Epithelial cell of prostate (primary cell): ENCODE measurements at places on chromosomes 7 and 10.

GRCh38 chr10:104518891-104519290, 122.2 kb upstream of the SORCS3 start:
- DNase-seq: no peak

- peak; percentile 84 for DNase-seq
Measured at GRCh38 chr10:100006243-100006886, 3.4 kb downstream of the DNMBP start.

DNA sequence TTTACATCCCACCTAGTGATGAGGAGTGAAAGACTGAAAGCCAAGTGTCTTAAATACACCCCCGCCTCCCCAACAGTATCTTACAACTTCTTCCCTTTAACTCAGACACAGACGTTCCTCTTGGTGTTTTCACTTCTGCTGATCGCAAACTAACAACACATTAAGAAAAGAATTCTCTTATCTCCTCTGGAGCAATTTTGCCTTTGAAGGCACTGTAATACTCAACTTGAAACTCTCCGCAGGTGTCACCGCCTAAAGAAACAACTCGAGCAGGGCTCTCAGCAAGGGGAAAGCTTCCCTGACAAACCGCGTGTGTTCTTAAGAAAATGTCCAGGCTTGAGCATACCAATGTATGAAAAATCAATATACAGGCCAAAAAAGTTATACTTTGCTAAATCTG, 452 bp downstream of the SEMA3C start:
- no peak for DNase-seq

DNA sequence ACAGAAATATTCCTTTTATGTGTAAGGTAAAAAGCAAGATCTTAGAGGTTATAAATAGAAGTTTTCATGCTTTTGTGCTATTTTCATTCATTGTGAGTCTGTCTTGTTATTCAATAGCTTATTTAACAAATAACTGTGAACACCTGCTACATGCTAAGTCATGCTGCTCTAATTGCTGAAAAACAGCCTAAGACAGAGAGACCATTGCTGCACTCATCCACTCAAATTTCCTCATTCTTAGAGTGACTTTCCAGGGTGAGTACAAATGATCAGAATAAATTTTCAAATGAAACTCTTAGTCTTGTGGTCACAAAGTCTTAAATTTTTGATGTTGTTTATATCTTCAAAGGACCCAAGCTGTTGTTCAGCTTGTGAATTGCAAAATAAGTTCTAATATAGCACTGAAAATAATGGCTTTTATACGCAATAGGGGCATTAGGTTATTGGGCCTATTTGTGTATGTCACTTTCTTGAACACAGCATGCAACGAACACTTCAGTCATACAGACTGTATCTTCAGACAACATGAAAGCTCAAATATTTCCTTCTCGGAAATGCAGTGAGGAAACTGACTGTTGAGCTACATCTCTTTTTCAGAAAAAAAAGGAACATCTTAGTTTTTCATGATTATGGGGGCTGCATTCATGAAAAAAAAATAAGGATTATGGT, 247.9 kb upstream of the PCDH15 start:
- DNase-seq: no peak

GRCh38 chr10:102119417-102120141, 589 bp downstream of the LDB1 start:
- no peak for DNase-seq

- DNase-seq: no peak
Measured at GRCh38 chr10:23343591-23344240, 881 bp downstream of the C10orf67 start.
